HTR-8/SVneo (cell line): ENCODE measurements at places on chromosomes 11 and 22.

GRCh38 chr22:20748082-20748481 lies 25.8 kb upstream of the SERPIND1 start:
- DNase-seq, result no peak

GRCh38 chr22:45475063-45475747 lies 27.5 kb upstream of the FBLN1 start:
- no peak for DNase-seq

- no peak for DNase-seq
Measured at GRCh38 chr22:37710675-37711074, 13.8 kb downstream of the TRIOBP start.

DNA sequence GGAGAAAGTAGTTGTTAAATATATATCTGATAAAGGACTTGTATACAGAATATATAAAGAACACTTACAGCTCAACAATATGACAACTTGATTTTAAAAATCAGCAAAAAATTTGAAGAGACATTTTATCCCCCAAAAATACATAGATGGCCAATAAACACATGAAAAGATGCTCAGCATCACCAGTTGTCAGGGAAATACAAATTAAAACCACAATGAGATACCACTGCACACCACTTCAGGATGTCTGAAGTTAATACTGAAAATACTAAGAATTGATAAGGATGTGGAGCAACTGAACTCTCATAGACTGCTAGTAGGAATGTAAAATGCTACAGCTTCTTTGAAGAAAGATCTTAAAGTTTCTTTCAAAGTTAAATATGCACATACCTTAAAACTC lies 49.2 kb downstream of the KREMEN1 start:
- no peak for DNase-seq

GRCh38 chr11:774873-775592 lies 2.3 kb downstream of the GATD1 start:
- DNase-seq, result no peak

DNA sequence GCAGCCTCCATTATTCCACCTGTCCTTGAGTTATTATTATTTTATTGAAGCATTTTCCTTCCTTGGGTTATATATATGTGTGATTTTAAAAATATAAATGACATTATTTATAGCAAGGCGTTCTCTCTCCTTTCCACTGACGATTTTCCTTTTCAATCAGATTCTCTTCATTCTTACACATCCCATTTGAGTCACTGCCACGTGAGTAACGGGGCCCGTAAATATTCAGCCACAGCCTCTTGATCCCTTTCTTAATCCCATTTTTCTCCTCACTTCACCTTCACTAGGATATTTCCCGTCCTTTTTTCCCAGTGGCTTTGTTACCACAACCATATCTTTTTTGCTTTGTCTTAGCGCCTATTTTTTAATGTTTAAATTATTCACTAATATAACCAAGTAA lies 396.2 kb downstream of the NTM start:
- DNase-seq, result no peak

- no peak for DNase-seq
Measured at GRCh38 chr11:106172386-106172991, 95.0 kb downstream of the AASDHPPT start.

GRCh38 chr11:468493-468892 lies 18.4 kb downstream of the PTDSS2 start:
- DNase-seq, result no peak

- peak; percentile 74 for DNase-seq
Measured at GRCh38 chr11:96324912-96325311, 18.1 kb downstream of the MAML2 start.

DNA sequence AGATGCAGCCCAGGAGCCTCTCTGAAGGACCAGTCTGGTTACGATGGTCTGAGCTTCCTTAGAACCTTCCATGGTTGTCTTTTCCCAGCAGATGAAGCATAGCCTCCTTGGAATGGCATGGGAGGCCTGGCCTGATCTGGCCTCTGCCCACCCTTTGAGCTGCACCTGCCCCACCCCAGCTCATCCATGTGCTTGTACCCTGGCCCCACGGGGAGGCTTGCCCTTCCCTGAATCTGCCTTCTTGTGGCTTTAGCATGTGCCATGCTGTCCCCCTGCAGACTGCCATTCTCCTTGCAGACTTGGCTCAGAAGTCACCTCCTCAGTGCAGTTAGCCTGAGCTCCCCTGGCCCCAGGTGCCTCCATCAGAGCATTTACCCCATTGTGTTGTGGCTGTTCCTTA lies 62.5 kb downstream of the FBLN1 start:
- DNase-seq, result no peak

- no peak for DNase-seq
Measured at GRCh38 chr11:1396375-1396841, 6.7 kb downstream of the BRSK2 start.

- no peak for DNase-seq
Measured at GRCh38 chr11:66007201-66007634, 4.6 kb upstream of the CST6 start.
